ENCODE measurements at places on chromosomes 5 and 9.
A peak's percentile ranks its signal among the peaks of the same experiment; 100 is the strongest.

DNA sequence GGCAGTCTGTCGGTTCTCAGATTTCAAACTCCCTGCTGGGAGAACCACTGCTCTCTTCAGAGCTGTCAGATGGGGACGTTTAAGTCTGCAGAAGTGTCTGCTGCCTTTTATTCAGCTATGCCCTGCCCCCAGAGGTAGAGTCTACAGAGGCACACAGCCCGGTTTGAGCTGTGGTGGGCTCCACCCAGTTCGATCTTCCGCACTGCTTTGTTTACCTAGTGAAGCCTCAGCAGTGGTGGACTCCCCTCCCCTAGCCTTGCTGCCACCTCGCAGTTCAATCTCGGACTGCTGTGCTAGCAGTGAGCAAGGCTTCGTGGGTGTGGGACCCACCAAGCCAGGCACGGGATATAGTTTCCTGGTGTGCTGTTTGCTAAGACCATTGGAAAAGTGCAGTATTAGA, 8.0 kb downstream of the SLC27A6 start:
- DNase-seq = no peak

DNA sequence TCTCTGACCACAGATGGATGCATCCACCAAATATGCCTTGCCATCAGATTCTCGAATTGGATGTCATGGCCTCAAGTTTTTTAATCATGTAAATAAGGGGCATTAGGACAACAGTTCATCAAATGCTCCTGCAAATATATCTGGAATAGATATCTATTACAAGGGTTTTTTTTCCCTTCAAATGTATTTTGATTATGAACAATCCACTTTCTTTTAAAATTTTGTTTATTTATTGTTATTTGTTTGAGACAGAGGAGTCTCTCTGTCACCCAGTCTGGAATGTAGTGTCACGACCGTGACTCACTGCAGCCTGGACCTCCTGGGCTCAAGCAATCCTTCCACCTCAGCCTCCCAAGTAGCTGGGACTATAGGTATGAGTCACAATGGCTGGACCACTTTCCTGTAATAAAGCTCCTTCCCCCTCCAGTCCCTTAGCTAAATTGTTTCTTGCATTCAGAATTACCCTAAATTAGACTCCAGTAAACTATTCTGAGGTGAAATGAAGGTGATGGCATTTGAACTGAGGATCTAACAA, 1412.1 kb downstream of the EFNA5 start:
- DNase-seq = peak; percentile 17

DNA sequence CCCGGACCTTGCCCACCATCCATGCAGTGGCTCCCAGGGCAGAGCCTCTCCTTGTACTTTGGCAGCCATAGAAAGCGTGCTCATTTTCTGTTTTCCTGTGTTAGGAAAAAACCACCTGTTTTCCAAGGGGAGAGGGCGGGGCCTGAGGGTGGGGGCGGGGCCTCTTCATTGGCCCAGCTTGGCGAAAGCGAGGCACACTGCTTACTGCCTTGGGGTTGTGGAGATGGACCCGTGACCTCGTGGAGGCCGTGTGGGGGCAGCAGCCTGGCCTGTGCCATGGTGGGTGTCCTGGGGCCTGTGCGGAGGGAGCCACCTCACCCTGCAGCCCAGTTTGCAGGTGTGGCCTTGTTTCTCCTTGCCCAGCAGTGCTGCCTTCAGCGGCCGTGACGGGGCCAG, 4.4 kb upstream of the TOR4A start:
- DNase-seq = no peak

GRCh38 chr5:142825378-142826089, 55.4 kb downstream of the ARHGAP26 start:
- DNase-seq = no peak

- no peak for DNase-seq
These were observed 336.7 kb upstream of the KIF2A start for GRCh38 chr5:61969347-61969746.

DNA sequence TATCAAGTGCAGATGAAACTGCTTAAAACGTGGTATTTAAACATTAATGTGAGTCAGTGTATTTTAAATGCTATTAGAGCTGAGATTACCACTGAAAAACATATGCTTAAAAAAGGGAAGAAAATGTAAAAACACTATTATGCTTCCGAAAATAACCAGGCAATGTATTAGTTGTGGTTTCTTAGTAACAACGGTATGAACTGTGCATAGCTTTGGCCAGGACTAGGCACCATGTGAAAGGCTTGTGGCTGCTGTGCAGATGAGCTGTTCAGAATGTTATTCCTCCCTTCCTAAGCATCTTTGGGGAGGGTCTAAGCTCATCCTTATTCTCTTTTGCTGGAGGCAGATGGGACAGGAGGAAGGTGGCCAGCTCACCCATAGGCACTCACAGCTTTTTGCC, 84.9 kb downstream of the NTRK2 start:
- DNase-seq = no peak

DNA sequence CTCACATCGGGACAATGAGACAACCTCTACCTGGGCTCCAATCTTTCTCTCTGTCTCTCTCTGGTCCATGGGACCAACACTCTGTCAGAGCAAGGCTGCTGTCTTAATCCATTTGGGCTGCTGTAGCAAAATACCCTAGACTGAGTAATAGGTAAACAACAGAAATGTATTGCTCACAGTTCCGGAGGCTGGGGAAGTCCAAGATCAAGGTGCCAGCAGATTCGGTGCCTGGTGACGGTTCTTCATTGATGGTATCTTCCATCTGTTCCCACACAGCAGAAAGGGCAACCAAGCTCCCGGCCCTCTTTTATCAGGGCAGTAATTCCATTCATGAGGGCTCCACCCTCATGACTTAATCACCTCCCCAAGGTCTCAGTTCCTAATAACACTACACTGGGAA, 61.3 kb upstream of the SPOCK1 start:
- no peak for DNase-seq

- no peak for DNase-seq
These were observed 36.6 kb downstream of the NCS1 start for GRCh38 chr9:130208600-130209347.

DNA sequence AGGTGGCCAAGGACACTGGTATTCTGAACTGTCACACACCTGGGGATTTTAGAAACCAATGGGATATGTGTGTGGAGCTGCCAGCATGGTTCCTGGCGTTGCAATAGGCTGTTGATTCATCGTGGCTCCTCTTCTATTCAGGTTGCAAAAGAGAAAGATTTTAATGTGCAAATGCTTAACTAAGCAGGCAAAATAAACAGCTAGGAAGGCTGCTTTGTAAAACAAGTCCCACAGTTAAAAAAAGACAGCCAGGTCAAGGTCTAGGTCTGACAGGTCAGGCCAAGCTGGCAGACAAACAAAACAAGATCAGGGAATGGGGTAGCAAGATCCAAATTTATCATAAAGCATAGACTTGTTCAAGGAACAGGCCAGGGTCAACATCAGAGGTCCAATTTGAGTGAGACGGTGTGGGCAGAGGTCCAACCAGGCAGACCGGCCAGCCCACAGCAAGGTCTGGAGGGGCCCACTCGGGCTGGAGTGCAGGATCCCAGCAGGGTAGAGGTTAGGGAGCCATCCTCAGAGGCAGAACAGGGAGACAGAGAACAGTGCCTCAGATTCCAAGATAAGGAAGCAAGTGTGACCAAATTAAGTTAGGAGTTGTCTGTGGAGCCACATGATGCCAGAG, 45.6 kb downstream of the SUB1 start:
- DNase-seq = no peak

DNA sequence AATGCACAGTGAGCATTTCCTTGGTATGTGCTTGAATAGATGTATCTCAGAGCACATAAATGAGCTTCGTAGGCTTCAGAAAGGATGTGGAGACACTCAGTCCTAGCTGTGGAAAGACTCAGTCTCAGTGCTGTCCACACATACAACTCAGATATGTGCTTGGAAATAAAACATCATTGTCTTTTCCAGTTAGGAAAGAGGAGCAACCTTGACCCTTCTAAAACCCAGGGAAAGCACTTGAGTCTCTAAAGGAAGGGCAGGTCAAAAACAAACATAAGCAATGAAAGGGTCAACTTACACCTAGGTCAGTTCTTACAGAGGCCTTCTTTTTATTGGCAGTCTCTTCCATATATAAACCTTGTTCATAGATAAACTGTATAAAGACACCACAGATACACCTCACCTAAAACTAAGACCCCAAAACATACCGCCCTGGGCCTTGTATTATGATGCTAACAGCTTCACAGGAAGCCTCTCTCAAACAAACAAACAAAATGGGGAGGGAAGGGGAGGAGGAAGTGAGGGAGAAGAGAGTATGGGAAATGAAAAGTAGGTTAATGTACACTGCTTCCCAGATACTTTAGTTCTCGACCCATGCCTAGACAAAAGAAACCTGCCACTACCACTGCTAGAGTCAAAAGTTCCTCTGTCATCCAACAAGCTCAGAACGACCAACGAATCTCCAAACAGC, 114.4 kb downstream of the UBAP2 start:
- DNase-seq = no peak

GRCh38 chr9:95344735-95345325, 27.3 kb upstream of the FANCC start:
- no peak for DNase-seq

GRCh38 chr9:127336086-127336485, 60.9 kb upstream of the SLC2A8 start:
- DNase-seq = no peak

- DNase-seq = no peak
These were observed 17.3 kb upstream of the MED10 start for GRCh38 chr5:6395621-6396020.

DNA sequence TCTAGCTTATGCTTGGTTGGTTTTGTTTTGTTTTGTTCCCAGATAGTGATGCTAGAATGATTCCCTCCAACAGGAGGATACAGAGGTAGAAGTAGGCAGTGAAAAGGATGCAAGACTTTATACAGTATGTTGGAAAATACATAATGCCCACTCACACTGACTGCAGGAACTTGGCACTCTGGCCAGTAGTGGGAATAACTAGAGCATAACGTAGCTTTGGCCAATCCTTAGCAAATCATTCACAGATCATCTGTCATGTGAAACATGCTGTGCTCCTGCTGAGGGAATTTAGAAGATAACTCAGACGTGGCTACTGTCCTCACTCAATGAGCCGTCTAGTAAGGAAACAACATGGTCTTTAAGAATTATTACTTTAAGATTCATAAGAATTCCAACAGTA, 13.5 kb downstream of the CFAP90 start:
- no peak for DNase-seq

Data from H54 (cell line).